ENCODE measurements at places on chromosomes 5 and 9.
A peak's percentile ranks its signal among the peaks of the same experiment; 100 is the strongest.

GRCh38 chr5:25688156-25688555 is 1043.4 kb upstream of the CDH10 start:
- DNase-seq: no peak

- DNase-seq: no peak
These were observed 121.1 kb downstream of the FBXL7 start for GRCh38 chr5:15621094-15621493.

- DNase-seq: peak; percentile 67
These were observed 17.9 kb upstream of the EGFL7 start for GRCh38 chr9:136644593-136645351.

DNA sequence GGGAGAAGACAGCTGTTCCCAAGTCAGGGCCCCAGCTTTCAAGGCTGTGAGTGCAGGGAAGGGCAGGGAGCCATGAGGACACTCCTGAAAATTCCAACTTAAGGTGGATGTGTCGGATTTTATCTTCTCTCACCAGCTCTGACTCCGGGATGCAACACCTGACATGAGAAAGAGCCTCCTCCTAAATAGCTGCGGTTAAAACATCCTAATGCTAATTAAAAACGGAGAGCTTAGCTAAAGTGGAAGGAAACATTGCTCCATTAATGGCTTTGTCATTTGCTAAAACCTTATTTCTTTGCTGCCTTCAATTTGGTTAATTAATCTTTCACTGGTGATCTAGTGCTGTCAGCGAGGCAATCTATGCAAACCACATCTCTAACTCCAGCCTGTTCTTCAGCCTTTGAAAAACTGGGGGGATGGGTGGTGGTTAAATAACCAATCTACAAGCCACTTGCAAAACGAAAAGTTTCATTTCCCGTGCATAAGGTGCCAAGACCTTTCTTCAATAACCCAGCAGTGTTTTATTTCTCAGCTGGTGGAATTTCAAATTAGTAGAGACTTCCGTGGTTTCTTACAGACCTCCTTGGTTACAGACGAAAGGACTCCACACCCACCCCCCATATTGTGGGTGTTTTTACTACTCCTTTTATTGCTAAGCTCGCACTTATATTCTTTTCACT is 379.6 kb downstream of the MLLT3 start:
- no peak for DNase-seq

DNA sequence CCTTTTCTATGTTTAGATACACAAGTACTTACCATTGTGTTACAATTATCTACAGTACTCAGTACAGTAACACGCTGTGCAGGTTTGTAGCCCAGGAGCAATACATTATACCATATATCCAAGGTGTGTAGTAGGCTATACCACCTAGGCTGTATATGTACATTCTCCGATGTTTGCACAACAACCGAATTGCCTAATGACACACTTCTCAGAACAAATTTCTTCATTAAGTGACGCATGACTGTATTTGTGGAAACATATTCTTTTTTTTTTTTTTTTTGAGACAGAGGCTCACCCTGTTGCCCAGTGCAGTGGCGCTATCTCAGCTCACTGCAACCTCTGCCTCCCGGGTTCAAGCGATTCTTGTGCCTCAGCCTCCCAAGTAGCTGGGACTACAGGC is 4.0 kb upstream of the RAD23B start:
- DNase-seq: no peak

- no peak for DNase-seq
These were observed 74.2 kb downstream of the SHB start for GRCh38 chr9:37994639-37995347.

- no peak for DNase-seq
These were observed 5.1 kb downstream of the MLANA start for GRCh38 chr9:5895782-5896181.

DNA sequence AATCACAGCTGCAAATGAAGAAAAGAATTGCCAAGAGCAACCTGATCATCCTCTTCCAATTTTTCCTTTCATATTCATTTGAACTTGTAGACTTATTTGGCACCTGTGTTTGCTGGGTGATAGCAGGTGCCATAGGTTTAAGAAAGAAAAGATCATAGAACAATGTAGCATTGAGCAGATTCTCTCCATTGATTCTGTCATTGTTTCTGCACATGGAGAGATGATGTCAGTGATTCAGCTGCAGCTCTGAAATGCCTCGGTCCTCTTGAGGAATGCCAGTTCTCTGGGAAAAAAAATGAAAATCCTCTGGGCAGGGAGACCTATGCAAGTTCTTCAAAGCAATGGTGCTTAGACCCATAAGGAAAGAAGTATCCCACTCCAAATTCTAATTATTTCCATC is 418.1 kb upstream of the KLF4 start:
- DNase-seq: no peak

- DNase-seq: no peak
These were observed 30.1 kb upstream of the MUSK start for GRCh38 chr9:110638381-110638954.

GRCh38 chr9:24509850-24510249 is 35.8 kb downstream of the IZUMO3 start:
- DNase-seq: no peak

DNA sequence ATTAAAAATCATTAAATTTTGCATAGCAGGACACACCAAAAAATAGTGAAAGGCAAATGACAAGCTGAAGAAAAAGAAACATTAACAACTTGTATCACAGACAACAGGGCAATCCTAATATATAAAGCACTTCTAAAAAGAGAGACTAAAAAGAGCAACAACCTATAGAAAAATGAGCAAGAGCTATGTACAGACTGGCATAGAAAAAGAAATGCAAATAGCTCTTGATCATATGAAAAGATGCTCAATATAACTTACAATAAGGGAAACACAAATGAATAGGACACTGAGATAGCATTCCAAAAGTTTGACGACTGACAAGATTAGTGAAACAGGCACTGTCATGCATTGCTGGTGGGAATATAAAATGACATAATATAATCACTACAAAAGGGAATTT is 235.9 kb downstream of the SEC61B start:
- no peak for DNase-seq

DNA sequence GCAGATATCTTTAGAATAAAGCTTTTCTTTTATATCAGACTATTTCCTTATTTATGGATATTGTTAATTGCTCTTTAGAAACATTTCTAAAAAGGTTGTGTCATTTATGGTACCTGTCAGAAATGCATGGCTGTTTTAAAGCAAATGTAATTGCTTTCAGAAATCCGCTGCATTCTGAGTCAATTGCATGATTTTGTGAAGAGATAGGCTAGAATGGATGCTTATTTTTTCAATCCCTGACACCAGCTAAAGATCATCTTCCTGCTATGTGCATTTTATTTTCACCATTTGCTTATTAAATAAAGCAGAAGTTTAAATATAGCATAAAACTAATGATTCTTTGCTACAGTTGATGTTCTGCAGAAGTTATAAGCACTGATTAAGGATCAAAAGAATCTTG is 170.2 kb upstream of the C9orf72 start:
- DNase-seq: no peak

DNA sequence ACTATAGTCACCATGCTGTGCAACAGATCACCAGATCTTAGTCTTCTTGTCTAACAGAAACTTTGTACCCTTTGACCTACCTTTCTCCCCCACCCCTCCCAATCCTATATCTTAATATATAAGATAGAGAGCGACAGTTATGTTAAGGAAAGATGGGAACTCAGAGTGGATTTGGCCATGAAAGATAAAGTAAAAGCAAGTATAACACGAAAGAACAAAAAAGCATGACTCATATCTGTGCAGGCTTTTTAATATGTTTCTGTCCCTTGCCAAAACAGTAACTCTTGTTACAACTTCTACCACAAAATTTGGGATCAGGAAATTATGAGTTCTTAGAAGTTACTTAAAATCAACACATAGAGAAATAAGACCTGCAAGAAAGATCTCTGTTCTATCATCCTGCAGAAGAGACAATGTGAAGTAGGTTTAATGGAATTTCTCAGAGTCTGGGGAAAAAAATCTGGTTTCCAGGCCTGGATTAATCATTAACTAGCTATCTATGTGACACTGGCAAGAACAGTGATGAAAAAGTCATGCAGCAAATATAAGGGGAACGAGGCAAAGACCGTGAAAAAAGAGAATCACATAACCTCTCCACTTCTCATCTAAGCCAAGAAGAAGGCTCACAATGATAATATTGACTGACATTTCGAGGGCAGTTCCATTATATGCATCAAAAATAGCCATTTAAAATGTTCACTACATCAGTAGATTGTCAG is 18.6 kb downstream of the BAAT start:
- no peak for DNase-seq
